ENCODE measurements at places on chromosomes 1 and 21.

DNA sequence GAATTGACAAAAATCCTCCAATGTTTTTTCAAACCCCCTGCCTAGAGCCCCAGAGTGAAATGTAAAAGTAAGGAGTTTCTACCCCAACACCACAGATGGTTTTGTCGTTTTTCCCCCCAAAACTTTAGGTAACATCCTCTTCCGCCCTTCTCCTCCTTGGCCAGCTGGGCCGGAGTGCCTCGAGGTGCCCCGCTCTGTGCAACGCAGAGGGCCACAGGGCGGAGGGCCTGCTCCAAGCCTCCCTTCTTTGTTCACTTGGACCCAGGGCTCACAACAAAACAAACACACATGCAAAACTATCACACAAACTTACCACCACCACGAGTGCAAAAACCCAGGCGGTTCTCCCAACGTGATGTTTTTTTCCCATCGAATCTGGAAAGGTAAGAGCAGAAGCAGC is 1.9 kb downstream of the SSBP3 start:
- no peak for DNase-seq

DNA sequence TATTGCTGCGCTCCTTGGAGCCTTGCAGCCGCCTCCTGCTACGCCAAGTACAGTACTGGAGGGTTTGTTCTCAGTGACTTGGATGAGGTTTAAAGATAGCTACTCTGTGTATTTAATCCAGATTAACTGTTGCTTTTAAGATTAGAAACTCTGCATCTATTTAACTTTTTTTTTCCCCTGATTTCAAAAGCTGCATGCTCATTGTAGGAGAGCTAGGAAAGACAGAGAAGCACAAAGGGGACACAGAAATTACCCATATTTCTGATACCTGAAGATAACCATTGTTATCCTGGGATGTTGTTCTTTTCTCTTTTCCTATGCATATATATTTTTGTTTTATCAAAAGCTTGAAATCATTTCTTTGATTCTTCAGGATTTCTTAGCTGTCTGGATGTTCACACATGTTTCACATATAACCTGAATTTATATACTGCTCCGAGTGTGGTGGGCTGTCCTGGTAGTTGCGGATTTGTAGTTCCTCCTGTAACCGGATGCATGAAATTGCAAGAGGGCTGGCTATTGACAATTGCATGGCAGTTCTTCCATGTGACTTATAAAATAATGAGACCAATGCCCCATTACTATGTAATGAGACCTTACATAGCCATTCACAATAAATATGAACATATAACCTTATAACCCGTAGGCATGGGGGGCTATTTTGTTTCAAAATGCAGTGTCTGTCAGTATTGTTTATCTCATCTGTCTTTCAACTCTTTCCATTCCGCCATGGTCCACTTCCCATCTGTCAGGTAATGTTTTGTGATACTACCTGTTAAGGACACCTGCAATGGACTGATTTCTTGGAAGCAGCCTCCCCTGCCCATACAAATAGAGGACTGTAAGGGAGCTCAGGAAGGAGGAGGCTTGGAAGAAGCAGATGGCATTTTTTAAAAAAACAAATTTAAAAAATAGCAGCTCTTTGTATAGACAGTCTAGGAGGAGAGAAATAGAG is 1.4 kb downstream of the RAVER2 start:
- DNase-seq, result no peak

DNA sequence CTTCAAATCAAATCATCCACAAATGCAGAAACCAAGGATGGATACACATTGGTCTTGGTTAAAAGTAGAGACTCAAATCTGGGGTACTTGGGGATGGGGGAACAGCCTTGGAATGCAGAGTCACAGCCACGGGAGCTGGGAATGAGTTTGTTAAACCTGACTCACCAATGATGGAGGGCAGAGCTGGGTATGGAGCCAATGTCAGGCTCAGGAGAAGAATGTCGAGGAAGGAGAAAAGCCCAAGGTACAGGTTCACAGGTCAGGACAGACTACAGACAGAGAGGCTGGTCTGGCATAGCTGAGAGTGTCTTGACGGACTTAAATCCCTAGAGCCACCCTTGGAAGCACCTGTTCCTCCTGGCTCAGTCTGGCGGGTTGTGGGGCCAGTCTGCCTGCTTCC is 237.6 kb downstream of the NTNG1 start:
- peak; percentile 23 for DNase-seq

GRCh38 chr1:65630855-65631254 is 161.8 kb upstream of the PDE4B start:
- DNase-seq, result peak; percentile 54

- DNase-seq, result peak; percentile 96
Measured at GRCh38 chr1:6393400-6394187, at the start of gene ACOT7. Gene ACOT7 (minus strand): TSS chr1:6393767. CDS start chr1:6393399, 368 bp downstream.

DNA sequence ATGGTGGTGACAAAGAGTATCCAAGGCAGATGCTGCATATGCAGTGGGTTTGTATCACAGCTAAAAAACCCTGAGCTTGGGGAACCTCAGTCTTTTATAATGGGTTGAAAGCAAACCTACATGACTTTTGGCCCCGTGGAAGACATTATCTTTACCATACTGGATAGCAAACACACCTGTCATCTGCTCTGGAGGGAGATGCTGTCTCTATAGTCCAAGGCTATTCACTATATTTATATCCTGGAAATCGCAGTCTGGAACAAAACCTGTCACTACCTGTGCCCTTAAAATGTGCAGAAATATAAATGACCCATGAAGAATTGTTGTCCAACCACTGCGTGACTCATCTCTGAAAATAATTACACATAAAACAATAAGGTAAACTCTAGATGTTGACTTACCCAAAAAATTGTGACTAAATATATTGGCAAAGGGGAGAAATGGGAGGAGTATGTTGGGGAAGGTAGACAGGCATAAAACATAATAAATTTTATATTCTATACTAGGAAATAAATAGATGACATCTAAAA is 121.0 kb upstream of the CXADR start:
- no peak for DNase-seq

GRCh38 chr1:23719162-23719820 is 24.0 kb upstream of the ELOA start:
- peak; percentile 27 for DNase-seq

- no peak for DNase-seq
Measured at GRCh38 chr1:60988891-60989290, 93.5 kb upstream of the NFIA start.

DNA sequence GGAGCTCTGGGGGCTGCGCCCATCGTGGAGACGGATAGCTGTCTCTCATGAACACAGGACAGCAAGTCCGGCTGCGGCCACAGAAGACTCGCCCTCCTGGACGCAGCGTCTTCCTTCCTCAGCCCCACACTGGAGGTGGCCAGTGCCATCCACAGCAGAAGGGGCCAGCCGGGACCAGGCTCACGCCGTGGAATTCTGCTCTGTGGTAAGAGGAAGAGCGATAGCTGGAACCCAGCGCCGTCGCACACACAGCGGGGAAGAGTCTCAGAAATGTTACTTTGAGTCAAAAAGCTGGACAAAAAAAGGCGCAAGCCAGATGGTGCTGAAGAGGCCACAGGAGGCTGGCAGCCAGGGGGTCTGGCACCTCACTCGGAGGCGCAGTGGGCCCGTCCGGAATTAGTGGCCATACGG is 113.9 kb upstream of the COL6A1 start:
- no peak for DNase-seq

- DNase-seq, result no peak
Measured at GRCh38 chr1:58841455-58841854, 57.6 kb upstream of the JUN start.

DNA sequence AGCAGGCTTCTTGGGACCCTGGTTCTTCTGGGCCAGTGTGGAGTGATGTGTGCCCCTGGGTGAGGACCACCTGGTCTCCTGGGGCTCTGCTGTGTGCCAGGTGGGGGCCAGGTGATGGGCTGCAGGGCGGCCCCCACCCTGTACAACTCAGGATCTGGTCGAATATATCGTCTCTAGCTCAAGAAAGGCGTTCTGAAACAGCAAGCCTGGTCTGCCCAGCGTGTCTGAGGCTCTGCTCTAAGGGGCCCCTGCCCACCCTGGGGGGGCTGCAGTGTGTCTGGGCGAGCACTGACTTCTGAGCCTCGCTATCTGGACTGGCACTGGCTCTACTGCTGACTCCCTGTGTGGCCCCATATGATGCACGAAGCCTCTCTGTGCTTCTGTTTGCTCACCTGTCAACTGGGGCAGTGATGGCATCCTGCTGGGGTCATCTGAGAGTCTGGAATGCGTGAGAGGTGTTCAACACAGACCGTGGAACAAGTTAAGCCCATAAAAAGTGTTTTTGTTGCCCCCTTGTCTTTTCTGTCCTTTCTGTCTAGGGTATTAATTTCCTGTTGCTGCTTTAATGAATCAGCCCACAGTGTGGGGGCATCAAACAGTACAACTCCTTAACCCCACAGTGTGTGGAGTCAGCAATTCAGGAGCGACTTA is 56.0 kb upstream of the TRAPPC10 start:
- no peak for DNase-seq

DNA sequence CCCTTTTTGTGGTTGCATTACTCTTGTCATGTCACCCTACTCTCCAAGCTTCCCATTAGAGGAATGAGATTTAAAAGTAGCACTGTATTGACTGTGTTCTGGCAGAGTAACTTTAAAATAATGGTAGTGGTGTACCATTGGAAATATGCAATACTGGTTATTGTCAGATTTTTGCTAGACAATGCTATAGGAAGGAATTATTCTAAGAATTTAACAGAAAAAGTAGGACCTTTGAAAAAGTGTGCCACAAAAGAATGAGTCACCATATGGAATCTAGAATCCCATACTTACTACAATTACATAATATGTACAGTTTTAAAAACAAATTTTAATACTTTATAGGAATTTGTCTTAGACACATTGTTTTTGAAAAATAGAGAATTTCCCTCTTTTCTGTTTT is 13.8 kb downstream of the MIER1 start:
- no peak for DNase-seq

DNA sequence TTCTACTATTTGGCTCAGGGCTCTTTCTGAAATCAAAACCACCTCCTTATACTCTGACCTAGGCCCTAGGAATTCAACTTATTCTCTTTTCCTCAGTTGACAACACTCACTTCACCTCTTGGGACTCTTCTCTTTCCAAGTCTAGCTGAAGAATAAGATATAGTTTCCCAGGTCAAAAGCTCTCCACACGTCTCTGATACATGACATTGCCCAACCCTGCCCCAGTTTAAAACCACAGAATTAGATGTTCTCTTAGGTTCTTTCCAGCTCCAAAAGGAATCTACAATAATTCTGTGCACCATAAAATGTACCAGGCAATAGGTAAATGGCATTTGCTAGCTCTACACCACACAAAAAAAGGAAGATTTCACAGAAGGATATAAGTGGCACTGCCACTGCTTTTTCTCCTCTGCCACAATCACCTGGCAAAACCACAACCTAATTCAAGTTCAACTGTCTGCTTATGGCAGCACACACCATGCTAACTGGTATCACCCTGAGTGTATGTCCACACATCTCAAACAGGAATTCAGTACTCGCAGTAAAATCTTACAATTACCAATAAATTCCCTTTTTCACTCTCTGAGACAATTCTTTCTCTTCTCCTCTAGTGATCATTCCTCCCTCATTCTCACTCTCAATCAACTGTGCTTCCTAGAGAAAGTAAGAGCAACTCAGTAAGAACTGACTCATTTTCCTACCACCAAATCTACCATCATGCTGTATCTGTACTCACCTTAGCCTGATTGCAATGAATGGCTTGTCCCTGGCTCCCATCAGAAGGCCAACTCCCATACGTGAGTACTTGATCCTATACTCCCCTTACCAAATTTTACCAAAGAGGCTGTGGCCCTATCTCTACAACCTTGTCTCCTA is 27.3 kb downstream of the ZBTB8OS start:
- no peak for DNase-seq

DNA sequence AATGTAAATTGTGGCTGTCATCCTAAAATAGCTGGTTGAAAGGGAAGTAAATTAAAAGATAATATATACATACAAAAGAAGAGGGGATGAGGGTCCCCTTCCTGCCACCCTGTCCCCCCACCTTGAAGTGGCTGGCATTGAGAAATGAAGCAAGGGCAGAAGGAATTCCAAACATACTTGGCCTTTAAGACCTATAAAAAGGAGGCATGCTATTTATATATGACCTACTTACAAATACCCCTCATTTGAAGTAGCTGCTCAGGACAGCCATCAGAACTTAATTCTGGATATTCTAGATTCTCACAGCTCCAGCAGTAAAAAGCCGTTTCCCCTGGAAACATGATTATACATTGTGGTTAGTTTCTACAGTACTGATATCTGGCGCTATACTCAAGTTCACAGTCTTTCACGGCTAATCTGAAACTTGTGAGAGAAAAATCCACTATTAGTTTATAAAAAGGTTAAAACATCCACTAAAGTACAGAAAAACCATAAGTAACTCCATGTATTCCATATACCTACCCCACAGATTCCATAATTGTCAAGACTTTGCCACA is 9.6 kb upstream of the MAP10 start:
- DNase-seq, result peak; percentile 5

- DNase-seq, result no peak
Measured at GRCh38 chr1:101316256-101316655, 79.4 kb downstream of the S1PR1 start.

- no peak for DNase-seq
Measured at GRCh38 chr1:47852006-47852718, 145.0 kb downstream of the TRABD2B start.

DNA sequence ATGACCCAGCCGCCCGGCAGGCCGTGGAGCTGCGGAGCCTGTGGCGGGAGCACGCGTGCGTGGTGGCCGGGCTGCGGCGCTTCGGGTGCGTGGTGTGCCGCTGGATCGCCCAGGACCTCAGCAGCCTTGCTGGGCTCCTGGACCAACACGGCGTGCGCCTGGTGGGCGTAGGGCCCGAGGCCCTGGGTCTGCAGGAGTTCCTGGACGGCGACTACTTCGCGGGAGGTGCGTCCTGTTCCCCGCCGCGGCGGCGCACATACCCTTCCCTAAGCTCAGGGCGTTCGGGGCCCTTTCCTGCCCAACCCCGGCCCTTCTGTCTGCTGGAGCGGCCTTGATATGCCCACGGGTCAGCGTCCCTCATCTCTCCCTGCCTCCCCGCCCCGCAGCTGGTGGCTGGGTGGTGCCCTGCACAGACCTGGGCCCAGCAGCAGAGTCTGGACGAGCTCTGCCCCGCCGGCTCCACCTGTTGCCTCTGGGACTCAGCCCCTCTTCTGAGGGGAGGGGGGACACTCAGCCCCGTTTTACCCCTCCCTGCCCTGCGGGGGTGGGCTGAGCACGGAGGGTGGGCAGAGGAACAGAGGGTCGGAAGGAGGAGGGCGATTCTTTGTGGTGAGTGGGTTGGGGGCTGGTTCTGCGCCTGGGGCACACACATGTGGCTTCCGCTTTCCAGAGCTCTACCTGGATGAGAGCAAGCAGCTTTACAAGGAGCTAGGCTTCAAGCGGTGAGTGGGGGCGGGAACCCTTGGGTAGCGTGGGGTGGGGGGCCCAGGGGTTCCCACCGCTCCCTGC is 688 bp downstream of the PRXL2B start:
- peak; percentile 62 for DNase-seq

GRCh38 chr1:107795994-107796393 is 169.0 kb downstream of the VAV3 start:
- DNase-seq, result no peak

- DNase-seq, result peak; percentile 88
Measured at GRCh38 chr1:26993237-26994019, at the start of gene TRNP1. Gene TRNP1 (plus strand): TSS chr1:26993692. CDS start chr1:26993787, 95 bp downstream.

- peak; percentile 36 for DNase-seq
Measured at GRCh38 chr1:115239426-115239825, 98.6 kb downstream of the NGF start.

- DNase-seq, result peak; percentile 51
Measured at GRCh38 chr1:55816456-55817426, 601.6 kb upstream of the USP24 start.

Measured in astrocyte of the hippocampus (primary cell).